ENCODE measurements at places on chromosomes 7 and 10.

- no peak overlapping the region for H3K4me3 ChIP-seq
- no peaks in the 10 kb centered on the region for H3K27me3 ChIP-seq
- peaks cover 3% of the 10 kb centered on the region for H3K4me1 ChIP-seq
- DNase-seq = no peak
- H3K27ac ChIP-seq = no peak overlapping the region
Measured at GRCh38 chr7:43077285-43077684, 35.2 kb upstream of the HECW1 start.

- no peak overlapping the region for H3K4me3 ChIP-seq
- no peaks in the 10 kb centered on the region for H3K27me3 ChIP-seq
- H3K36me3 ChIP-seq = no peaks in the 10 kb centered on the region
Measured at GRCh38 chr10:120575411-120575810, 118.4 kb downstream of the PLPP4 start.

- no peak for DNase-seq
- no peak overlapping the region for H3K27ac ChIP-seq
- no peak overlapping the region for H3K4me3 ChIP-seq
- peaks cover 13% of the 10 kb centered on the region for H3K27me3 ChIP-seq
- peaks cover 1% of the 10 kb centered on the region for H3K4me1 ChIP-seq
Measured at GRCh38 chr7:24337180-24337579, 53.2 kb downstream of the NPY start.

DNA sequence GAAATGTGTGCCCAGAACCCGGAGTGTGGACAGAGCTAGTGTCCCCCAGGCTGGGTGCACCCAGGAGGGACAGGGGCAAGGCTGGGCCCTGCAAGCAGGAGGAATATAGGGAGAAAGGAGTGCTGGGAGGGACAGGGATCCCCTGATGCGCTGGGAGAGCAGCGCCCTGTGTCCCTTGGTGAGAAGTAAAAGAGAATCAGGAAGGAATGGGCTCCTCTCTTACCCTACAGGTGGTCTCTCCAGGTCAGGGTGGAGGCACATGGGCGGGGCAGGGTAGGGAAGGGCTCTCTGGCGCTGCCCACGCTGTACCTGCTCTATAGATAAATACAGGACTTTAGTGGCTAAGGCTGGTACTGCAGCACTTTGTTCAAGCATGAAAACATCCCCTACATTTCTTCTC, 753.8 kb downstream of the GRID1 start:
- no peaks in the 10 kb centered on the region for H3K4me1 ChIP-seq
- no peak overlapping the region for H3K4me3 ChIP-seq
- no peak for DNase-seq
- no peaks in the 10 kb centered on the region for H3K36me3 ChIP-seq

- H3K4me1 ChIP-seq = no peaks in the 10 kb centered on the region
- no peak overlapping the region for H3K4me3 ChIP-seq
- no peaks in the 10 kb centered on the region for H3K36me3 ChIP-seq
- no peak for DNase-seq
- H3K27ac ChIP-seq = no peak overlapping the region
Measured at GRCh38 chr10:110094786-110095185, 87.0 kb downstream of the ADD3 start.

DNA sequence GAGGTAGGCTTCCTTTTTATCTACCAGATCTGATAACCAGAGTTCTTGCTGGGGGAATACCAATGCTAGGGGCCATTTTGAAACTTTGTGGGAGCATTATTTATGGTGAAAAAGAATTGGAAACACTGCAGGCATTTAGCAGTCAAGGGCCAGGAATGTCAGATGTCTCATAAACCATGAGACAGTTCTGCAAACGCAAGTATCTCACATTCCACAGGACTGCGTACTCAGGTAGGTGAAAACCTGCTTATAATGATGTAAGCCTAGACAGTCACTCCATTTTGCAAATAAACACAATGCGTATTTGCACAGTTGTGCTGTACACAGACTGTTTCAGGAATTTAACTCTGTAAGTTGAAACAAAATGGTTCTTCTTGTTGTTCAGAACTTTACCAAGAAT, 33.9 kb downstream of the ECHDC3 start:
- no peak for DNase-seq
- no peaks in the 10 kb centered on the region for H3K4me1 ChIP-seq
- no peaks in the 10 kb centered on the region for H3K36me3 ChIP-seq
- no peak overlapping the region for H3K27ac ChIP-seq

- H3K27ac ChIP-seq = no peak overlapping the region
- no peak overlapping the region for H3K4me3 ChIP-seq
- H3K4me1 ChIP-seq = peaks cover 35% of the 10 kb centered on the region
- H3K27me3 ChIP-seq = no peaks in the 10 kb centered on the region
Measured at GRCh38 chr7:151459726-151460473, 20.0 kb upstream of the CRYGN start.

DNA sequence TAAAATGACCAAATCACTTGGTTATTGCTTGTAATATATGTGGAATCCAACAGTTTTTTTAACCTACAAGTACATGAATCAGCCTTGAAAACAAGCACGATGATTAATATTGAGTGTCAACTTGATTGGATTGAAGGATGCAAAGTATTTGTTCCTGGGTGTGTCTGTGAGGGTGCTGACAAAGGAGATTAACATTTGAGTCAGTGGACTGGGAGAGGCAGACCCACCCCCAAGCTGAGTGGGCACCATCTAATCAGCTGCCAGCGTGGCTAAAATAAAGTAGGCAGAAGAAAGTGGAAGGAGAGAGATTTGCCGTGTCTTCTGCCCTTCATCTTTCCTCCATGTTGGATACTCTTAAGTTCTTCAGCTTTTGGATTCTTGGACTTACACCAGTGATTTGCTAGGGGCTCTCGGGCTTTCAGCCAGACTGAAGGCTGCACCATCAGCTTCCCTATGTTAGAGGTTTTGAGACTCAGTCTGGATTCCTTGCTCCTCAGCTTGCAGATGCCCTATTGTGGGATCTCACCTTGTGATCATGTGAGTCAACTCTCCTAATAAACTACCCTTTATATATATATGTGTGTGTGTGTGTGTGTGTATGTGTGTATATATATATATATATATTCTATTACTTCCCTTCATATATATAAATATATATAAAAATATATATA, 118.4 kb upstream of the WDR11 start:
- no peaks in the 10 kb centered on the region for H3K4me1 ChIP-seq
- no peak overlapping the region for H3K4me3 ChIP-seq
- no peak for DNase-seq
- no peaks in the 10 kb centered on the region for H3K27me3 ChIP-seq
- no peak overlapping the region for H3K27ac ChIP-seq
- H3K36me3 ChIP-seq = no peaks in the 10 kb centered on the region

DNA sequence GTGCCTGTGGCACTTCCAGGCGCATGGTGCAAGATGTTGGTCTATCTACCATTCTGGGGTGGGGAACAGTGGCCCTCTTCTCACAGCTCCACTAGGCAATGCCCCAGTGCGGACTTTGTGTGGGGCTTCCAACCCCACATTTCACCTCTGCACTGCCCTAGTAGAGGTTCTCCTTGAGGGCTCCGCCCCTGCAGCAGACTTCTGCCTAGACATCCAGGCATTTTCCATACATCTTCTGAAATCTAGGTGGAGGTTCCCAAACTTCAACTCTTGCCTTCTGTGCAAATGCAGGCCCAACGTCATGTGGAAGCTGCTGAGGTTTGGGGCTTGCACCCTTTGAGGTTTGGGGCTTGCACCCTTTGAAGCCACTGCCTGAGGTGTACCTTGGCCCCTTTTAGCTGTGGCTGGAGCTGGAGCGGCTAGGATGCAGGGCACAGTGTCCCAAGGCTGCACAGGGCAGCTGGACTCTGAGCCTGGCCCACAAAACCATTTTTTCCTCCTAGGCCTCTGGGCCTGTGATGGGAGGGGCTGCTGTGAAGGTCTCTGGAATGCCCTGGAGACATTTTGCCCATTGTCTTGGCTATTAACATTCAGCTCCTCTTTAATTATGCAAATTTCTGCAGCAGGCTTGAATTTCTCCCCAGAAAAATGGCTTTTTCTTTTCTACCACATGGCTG, 130.6 kb upstream of the EFCAB10 start:
- DNase-seq = no peak
- no peaks in the 10 kb centered on the region for H3K27me3 ChIP-seq
- no peaks in the 10 kb centered on the region for H3K36me3 ChIP-seq
- no peak overlapping the region for H3K27ac ChIP-seq

GRCh38 chr7:130398526-130399090, 18.3 kb downstream of the CPA1 start:
- no peaks in the 10 kb centered on the region for H3K4me1 ChIP-seq
- no peak overlapping the region for H3K27ac ChIP-seq
- no peaks in the 10 kb centered on the region for H3K36me3 ChIP-seq
- no peak for DNase-seq

GRCh38 chr10:63012623-63013022, 120.5 kb upstream of the NRBF2 start:
- DNase-seq = no peak
- no peaks in the 10 kb centered on the region for H3K36me3 ChIP-seq
- H3K4me3 ChIP-seq = no peak overlapping the region
- H3K4me1 ChIP-seq = no peaks in the 10 kb centered on the region
- no peaks in the 10 kb centered on the region for H3K27me3 ChIP-seq

Data from H1 (cell line).